ENCODE measurements at places on chromosomes 1 and 21. TPM values are rescaled to one million over a fixed set of nuclear protein-coding genes. Genes with fewer than 3 reads are reported as not detected.

SLC6A9 gene
- 1.9 TPM for total RNA-seq

CD55 gene
- 82.1 TPM for total RNA-seq

BCAN gene
- total RNA-seq = not detected

PDC gene
- not detected for total RNA-seq

INTS3 gene
- 54.5 TPM for total RNA-seq

TTC22 gene
- 6.5 TPM for total RNA-seq

TRIM17 gene
- total RNA-seq = 2.8 TPM

All from activated CD8-positive, alpha-beta T cell treated with anti-CD3 and anti-CD28 coated beads, Interleukin-2, amount 10 ng/mL, durations not matched to agents 7 days and 5 days (primary cell).